ENCODE measurements at places on chromosomes 1 and 21. TPM values are rescaled to one million over a fixed set of nuclear protein-coding genes. Genes with fewer than 3 reads are reported as not detected.

Gene FAM229A
- 3.0 TPM for polyA plus RNA-seq

- no peak for DNase-seq
Measured at GRCh38 chr1:53636621-53637171, 102.3 kb downstream of the GLIS1 start.

GRCh38 chr21:44957047-44957831, 17.4 kb downstream of the SLX9 start:
- no peak for DNase-seq

- DNase-seq = no peak
Measured at GRCh38 chr21:44615466-44615865, 3.6 kb downstream of the KRTAP10-8 start.
